HCT116 (cell line): ENCODE measurements at places on chromosomes 6 and 20. TPM values are rescaled to one million over a fixed set of nuclear protein-coding genes. Genes with fewer than 3 reads are reported as not detected.

Gene DUSP15
- total RNA-seq: not detected

Gene TGM6
- not detected for total RNA-seq

Gene TAAR1
- total RNA-seq: not detected

Gene EFCAB8
- 0.42 TPM for total RNA-seq

Gene BNIP5
- total RNA-seq: not detected

Gene MAS1
- not detected for total RNA-seq

Gene CLVS2
- total RNA-seq: not detected

Gene ZNF831
- 0.15 TPM for total RNA-seq

Gene KHDC1L
- 5.4 TPM for total RNA-seq

Gene BRD2
- total RNA-seq: 260 TPM

Gene ADGB
- not detected for total RNA-seq

Gene EPPIN
- total RNA-seq: not detected

Gene GJA10
- not detected for total RNA-seq

Gene COL12A1
- 23.5 TPM for total RNA-seq

Gene PDYN
- not detected for total RNA-seq

Gene PGBD1
- 3.6 TPM for total RNA-seq

Gene MMP24
- total RNA-seq: not detected

Gene WFDC5
- total RNA-seq: not detected

Gene LAMA5
- 321 TPM for total RNA-seq

Gene TREM2
- total RNA-seq: not detected

Gene SPATS1
- total RNA-seq: not detected

Gene IER3
- total RNA-seq: 952 TPM

Gene SSTR4
- not detected for total RNA-seq

Gene ULBP1
- total RNA-seq: 12.4 TPM

Gene FERMT1
- total RNA-seq: 34.9 TPM

Gene SLC44A4
- 0.74 TPM for total RNA-seq

Gene CYP24A1
- 267 TPM for total RNA-seq

Gene DEF6
- total RNA-seq: 40.4 TPM

Gene KIF25
- total RNA-seq: not detected

Gene GFOD1
- 3.8 TPM for total RNA-seq

Gene CTAGE9
- not detected for total RNA-seq

Gene ATP5F1E
- total RNA-seq: 72.8 TPM

Gene SPATA25
- 0.42 TPM for total RNA-seq

Gene PAK5
- total RNA-seq: not detected

Gene MUCL3
- total RNA-seq: 0.15 TPM

Gene ECT2L
- total RNA-seq: not detected

Gene SIM1
- not detected for total RNA-seq

Gene CLDN20
- total RNA-seq: not detected

Gene CNR1
- not detected for total RNA-seq

Gene PROKR2
- not detected for total RNA-seq

Gene HDGFL1
- not detected for total RNA-seq

Gene PACRG
- total RNA-seq: 0.71 TPM

Gene UNC93A
- not detected for total RNA-seq

Gene MYCT1
- total RNA-seq: not detected

Gene IRF4
- total RNA-seq: 1.2 TPM

Gene ATP6V1G2
- 1.8 TPM for total RNA-seq

Gene IYD
- total RNA-seq: not detected

Gene TFEB
- 4.8 TPM for total RNA-seq

Gene COL11A2
- 7.6 TPM for total RNA-seq

Gene GSTA2
- not detected for total RNA-seq

Gene COX4I2
- total RNA-seq: not detected

Gene TUBB1
- total RNA-seq: not detected

Gene ADGRF1
- 39.6 TPM for total RNA-seq

Gene RAET1L
- 1.5 TPM for total RNA-seq
